ENCODE measurements at places on chromosomes 2 and 18. TPM values are rescaled to one million over a fixed set of nuclear protein-coding genes. Genes with fewer than 3 reads are reported as not detected.

Gene FTCDNL1
- total RNA-seq = 3.1 TPM

Gene PARD6G
- total RNA-seq = 2.6 TPM

Gene HAAO
- total RNA-seq = 9.4 TPM

Gene SAG
- total RNA-seq = not detected

Gene FSIP2
- 0.40 TPM for total RNA-seq

Gene CENPA
- 2.0 TPM for total RNA-seq

Gene BOD1L2
- total RNA-seq = not detected

Gene ANKRD30B
- total RNA-seq = not detected

Gene GAREM1
- total RNA-seq = 13.4 TPM

Gene RTP5
- not detected for total RNA-seq

- peaks cover 7% of the 10 kb centered on the region for H3K4me1 ChIP-seq
- H3K27ac ChIP-seq = no peak overlapping the region
- no peak overlapping the region for H3K4me3 ChIP-seq
- DNase-seq = no peak
- H3K36me3 ChIP-seq = no peaks in the 10 kb centered on the region
Observed at GRCh38 chr18:62445386-62445917, 77.4 kb upstream of the ZCCHC2 start.

GRCh38 chr2:74317701-74318100, 25.5 kb downstream of the SLC4A5 start:
- peaks cover 5% of the 10 kb centered on the region for H3K4me1 ChIP-seq
- no peak for DNase-seq
- H3K36me3 ChIP-seq = no peaks in the 10 kb centered on the region
- H3K4me3 ChIP-seq = no peak overlapping the region
- no peaks in the 10 kb centered on the region for H3K27me3 ChIP-seq

GRCh38 chr2:236498369-236498768, 71.3 kb upstream of the ACKR3 start:
- H3K27me3 ChIP-seq = no peaks in the 10 kb centered on the region
- DNase-seq = no peak
- H3K36me3 ChIP-seq = no peaks in the 10 kb centered on the region
- no peak overlapping the region for H3K27ac ChIP-seq
- H3K4me1 ChIP-seq = no peaks in the 10 kb centered on the region

DNA sequence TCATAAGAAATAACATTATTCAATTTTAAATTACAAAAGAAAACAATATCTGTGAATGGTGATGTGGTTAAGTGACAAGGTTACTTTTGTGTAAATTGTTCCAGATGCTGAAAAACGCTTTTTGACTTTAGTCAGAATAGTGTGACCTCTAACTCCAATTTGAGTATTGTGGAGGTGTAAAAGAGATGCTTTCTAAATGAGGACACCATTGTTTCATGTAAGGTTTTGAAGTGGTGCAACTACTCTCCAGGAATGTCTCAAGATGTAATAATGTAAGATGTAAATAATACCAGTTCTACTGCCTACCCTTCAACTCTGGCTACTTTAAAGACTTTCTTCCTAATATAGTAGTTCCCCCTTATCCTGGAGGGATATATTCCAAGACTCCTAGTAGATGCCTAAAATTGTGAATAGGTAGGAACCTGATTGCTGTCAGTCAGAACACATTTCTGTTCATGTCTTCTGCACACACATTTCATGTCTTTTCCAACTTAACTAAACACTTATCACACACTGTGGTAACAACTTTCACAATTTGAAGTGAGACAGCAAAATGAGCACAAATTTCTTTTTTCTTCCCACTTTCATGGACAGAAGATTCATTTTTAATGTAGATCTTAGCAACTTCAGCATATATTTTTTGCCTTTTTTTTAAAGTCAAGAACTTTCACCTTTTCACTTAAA, 39.1 kb upstream of the PPP1R1C start:
- no peak overlapping the region for H3K27ac ChIP-seq
- no peaks in the 10 kb centered on the region for H3K27me3 ChIP-seq
- DNase-seq = no peak
- peaks cover 7% of the 10 kb centered on the region for H3K4me1 ChIP-seq
- H3K4me3 ChIP-seq = no peak overlapping the region
- no peaks in the 10 kb centered on the region for H3K36me3 ChIP-seq

DNA sequence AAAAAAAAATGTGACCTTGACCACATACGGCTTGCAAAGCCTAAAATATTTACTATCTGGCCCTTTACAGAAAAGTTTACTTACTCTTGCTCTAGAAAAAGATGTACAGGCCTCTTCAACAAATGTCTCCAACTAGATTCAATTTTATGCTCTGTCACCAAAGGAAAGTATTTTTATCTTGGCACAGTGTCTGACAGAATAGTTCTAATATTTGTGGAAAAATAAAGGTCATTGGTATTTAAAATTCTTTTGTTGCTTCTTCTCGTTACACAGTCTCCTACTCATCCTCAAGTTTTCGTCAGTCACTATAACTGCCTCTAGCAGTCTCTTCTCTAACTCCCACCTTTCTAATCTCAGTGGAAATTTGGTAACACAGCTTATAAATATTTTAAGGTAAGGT, 1.4 kb downstream of the RBKS start:
- peaks cover 27% of the 10 kb centered on the region for H3K4me1 ChIP-seq
- H3K36me3 ChIP-seq = no peaks in the 10 kb centered on the region
- DNase-seq = no peak
- H3K4me3 ChIP-seq = no peak overlapping the region
- peak overlapping the region; percentile 96 for H3K27ac ChIP-seq

DNA sequence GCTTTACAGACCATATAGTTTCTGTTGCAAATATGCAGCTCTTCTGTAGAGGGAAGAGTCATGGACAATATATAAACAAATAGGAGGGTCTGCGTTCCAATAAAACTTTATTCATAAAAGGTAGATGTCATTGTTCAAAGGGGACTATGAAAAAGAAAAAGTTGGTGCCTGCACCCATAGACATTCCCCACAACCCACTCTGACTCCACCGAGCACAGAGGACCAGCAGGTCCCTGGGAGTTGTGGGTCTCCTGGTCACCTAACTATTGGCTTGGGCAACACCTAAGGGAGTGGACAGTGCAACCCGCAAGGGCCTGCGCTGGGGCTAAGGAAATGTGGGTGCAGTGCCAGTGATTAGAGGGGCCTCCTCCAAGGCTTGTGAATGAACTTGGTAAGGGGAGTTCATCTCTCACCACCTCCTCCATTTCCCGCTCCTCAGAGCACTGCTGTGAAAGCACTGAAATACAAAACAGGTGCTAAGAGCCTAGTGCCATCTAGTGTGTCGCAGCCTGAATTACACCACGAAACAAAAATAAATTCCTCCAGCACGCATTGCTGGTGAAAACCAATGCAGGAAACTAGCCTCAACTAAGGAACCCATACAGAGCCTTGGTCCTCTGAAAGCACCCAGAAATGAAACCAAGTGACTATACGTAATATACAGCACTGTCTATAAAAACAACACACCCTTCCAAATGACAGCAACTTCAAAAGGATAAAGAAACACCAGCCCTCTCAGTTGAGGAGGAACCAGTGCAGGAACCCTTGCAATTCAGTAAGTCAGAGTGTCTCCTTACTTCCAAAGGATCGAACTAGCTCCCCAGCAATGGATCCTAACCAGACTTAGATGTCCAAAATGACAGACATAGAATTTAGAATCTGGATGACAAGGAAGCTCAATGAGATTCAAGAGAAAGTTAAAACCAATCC, 166.6 kb downstream of the RNF144A start:
- H3K4me1 ChIP-seq = no peaks in the 10 kb centered on the region
- no peak overlapping the region for H3K27ac ChIP-seq
- no peak for DNase-seq
- H3K4me3 ChIP-seq = no peak overlapping the region

GRCh38 chr2:72235497-72236415, 88.1 kb upstream of the CYP26B1 start:
- no peak overlapping the region for H3K4me3 ChIP-seq
- no peak overlapping the region for H3K27ac ChIP-seq
- no peak for DNase-seq

DNA sequence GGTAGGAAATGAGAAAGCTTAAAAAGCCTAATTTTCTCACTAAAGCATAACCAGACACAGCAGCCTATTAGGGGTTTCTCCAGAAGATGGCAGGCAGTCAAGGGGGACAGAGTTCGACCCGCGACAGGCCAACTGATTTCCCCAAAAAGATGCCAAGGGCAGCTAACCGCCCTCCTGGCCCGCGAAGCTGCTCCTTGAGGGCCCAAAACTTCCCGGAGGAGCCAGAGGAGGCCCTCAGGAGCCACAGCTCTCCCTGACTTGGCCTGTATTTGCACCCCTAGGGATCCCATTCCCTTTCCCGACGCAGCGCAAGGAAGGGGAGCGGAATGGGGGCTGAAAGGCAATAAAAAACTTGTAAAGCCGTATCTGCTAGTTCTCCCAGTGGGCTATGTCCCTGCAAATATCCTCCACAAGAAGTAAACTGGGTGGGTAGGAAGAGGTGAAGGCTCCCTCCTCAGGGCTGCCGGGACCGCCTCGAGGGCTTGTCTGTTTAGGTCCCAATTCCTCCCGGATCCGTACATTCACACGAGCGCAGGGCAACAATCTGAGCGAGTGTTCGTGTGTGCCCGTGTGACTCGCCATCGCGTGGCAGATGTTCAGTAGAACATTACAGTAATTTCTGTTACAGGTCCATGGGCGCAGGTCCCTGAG, 756 bp upstream of the NAGK start:
- H3K4me1 ChIP-seq = peaks cover 41% of the 10 kb centered on the region
- peaks cover 1% of the 10 kb centered on the region for H3K36me3 ChIP-seq
- peak overlapping the region; percentile 99 for H3K27ac ChIP-seq
- H3K4me3 ChIP-seq = peak overlapping the region; percentile 91

GRCh38 chr18:64134044-64134747, 14.7 kb downstream of the LINC00305 start:
- H3K27me3 ChIP-seq = no peaks in the 10 kb centered on the region
- no peak overlapping the region for H3K27ac ChIP-seq
- DNase-seq = no peak
- no peaks in the 10 kb centered on the region for H3K36me3 ChIP-seq
- no peaks in the 10 kb centered on the region for H3K4me1 ChIP-seq
- H3K4me3 ChIP-seq = no peak overlapping the region

DNA sequence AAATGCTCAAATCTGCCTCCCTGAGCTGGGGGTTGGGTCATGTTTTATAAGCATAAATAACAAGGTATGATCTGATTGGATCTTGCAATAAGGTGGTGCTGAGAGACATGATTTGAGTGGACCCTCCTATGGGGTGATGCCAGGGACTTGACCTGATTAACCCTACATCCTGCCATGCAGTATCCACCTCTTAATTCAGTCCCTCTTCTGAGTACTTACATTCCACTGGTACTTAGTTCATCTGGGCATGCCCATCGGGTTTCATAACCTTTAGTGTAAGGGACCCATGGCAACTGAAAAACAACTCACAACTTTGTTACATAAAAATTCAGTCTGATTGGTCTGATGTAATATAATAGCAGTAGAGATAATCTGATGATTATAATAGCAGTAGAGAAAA, 397.9 kb upstream of the HNMT start:
- no peaks in the 10 kb centered on the region for H3K4me1 ChIP-seq
- H3K4me3 ChIP-seq = no peak overlapping the region
- no peak overlapping the region for H3K27ac ChIP-seq
- H3K36me3 ChIP-seq = no peaks in the 10 kb centered on the region

DNA sequence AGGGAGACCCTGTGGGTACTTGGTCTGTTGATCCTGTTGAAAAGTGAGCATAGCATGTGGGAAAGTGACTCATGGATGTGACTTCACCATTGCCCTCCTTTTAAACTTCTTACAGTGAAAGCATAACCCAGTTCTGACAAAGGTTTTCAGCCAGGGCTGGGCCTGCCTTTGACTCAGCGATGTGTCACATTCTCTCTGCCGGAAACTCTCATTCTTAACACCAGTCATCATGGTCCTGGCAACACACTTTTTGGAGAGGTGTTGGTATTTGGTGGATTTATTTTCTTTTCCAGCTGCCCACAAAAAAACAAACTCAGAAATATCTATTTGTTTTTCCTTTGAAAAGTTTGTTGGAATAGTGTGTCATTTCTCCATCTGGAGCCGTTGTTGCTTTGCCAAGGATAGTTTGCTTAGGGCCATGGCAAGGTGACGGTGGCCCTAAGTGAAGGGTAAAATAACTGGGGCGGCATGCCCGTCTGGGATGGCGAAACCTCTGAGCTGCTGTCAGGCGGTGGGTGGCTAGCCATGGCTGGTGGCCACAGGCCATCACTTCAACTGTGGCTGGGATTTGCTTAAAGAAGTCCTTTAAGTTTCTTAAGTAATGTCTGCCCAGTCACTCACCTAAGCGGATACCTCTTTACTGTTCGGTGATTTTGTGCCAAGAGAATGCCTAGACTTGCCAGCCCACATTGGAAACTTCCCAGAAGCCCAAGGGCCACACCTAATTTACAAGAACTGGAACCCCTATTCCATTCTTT, 123.3 kb downstream of the LTBP1 start:
- H3K27me3 ChIP-seq = no peaks in the 10 kb centered on the region
- H3K27ac ChIP-seq = peak overlapping the region; percentile 39
- H3K36me3 ChIP-seq = no peaks in the 10 kb centered on the region
- DNase-seq = peak; percentile 30
- no peak overlapping the region for H3K4me3 ChIP-seq
- no peaks in the 10 kb centered on the region for H3K4me1 ChIP-seq

GRCh38 chr2:136920652-136921333, 155.4 kb downstream of the THSD7B start:
- no peaks in the 10 kb centered on the region for H3K36me3 ChIP-seq
- H3K27ac ChIP-seq = no peak overlapping the region
- no peak overlapping the region for H3K4me3 ChIP-seq

DNA sequence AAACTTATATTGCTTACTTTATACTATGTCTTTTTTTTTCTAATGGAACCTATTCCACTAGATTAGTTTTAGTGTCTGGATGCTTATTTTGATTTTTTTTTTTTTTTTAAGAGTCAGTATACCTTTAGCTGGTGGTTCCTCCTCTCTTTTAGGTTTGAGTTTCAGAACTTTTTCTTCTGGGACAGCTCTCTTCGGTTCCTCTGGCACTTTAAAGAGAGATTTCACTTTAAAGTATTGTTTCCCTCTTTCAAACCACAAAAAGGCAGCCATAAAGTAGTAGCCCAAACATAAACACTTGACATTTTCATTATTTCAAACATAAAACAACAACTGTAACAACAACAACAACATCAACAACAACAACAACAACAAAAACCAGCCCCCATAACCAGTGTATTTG, 123.3 kb downstream of the TTN start:
- H3K27me3 ChIP-seq = no peaks in the 10 kb centered on the region
- no peaks in the 10 kb centered on the region for H3K36me3 ChIP-seq
- no peak overlapping the region for H3K27ac ChIP-seq
- H3K4me1 ChIP-seq = no peaks in the 10 kb centered on the region

- no peaks in the 10 kb centered on the region for H3K4me1 ChIP-seq
- DNase-seq = no peak
Observed at GRCh38 chr2:235595422-235596010, 101.7 kb downstream of the AGAP1 start.

DNA sequence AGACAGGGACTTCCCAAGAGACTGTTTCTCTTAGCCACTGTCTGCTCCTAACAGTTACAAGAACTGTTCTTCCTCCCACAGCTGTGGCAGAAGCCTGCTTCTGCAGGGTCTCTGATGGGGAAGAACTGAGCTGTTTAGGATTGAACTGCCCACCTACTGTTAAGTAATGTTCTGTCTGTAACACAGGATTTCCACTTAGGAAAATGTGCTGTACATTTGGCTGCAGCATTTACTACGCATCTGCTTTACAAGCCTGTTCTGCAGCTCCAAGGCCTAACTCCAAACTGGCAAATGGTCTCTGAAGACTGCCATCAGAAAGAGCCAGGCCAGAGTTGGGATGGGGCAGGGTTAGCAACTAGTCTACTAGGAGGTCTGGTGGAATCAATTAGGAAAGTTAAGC, 87.8 kb upstream of the UPP2 start:
- DNase-seq = no peak
- no peaks in the 10 kb centered on the region for H3K4me1 ChIP-seq
- no peaks in the 10 kb centered on the region for H3K36me3 ChIP-seq

All from upper lobe of left lung (tissue), 6 donors.